Transverse colon (tissue), 4 donors: ENCODE measurements at places on chromosomes 5 and 9. TPM values are rescaled to one million over a fixed set of nuclear protein-coding genes. Genes with fewer than 3 reads are reported as not detected.

DNA sequence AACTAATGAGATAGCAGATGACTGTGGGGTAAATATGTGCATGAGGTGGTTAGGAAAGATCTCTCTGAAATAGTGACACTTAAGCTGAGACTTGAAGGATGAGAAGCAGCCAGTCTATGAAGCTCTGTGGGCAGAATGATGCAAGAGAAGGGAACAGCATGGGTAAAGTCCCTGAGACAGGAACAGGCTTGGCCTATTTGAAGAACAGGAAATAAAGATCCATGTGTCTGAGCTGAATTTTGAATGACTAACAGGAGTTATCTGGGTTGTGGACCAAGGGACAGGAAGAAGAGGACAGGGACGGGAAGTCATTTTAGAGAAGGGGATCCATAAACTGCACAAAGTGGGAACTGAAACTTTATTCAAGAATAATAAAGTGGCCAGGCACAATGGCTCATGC, 25.6 kb upstream of the HMGCS1 start:
- no peak for DNase-seq

GRCh38 chr5:19554524-19554923, 433.5 kb downstream of the CDH18 start:
- DNase-seq = no peak

DNA sequence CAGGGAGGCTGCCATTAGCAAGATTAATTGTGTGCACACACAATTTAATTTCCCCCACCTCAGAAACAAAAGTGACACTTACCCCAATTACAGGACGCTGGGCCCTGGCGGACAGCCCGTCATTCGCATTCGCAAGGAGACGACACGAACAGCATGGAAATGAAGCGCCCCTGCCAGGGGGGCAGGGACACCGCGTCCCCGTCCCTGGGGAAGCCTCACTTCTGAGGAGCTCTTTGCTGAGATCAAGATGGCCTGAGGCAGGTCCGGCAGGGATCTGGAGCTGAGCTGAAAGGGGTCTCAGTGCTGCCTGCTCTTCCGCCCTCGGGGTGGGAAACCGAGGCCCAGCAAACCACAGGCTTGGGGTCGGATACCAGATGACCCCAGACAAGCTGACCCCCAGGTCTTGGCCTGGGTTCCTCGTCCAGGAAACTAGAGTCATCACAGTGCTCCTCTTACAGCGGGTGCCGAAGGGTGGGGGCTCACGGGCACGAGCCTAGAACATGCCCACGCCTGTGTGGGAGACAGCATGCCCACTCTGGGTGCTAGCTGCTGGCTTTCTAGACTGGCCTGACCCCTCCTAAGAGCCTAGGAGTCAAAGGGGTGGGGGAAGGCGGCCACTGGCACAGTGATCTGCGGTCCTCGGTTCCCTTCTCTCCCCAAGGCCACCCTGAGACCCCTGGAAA, 103.2 kb downstream of the VAV2 start:
- no peak for DNase-seq

ZNF474 gene
- not detected for total RNA-seq

DNA sequence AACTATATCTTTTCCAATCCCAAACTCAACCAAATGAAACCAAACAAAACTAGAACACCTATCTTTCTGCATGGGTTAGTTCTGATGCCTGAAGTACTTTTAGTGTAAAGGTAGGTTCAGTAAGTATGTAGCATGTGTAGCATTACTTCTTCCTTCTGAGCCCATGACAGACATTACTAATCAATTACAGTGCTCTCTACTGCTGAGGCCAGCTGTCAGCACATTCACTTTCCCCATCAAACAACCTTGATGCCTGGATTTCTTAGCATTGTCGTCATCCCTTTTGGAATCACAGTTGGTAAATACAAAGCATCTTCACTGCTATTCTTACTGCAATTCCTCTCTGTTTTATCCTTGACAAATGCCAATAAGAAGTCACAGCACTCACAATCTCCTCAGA, 103.2 kb downstream of the PTTG1 start:
- no peak for DNase-seq

GRCh38 chr5:154945695-154946301, 4.9 kb downstream of the MRPL22 start:
- no peak for DNase-seq

SPATA31C1 gene
- not detected for total RNA-seq

GABRA1 gene
- total RNA-seq = not detected

DNA sequence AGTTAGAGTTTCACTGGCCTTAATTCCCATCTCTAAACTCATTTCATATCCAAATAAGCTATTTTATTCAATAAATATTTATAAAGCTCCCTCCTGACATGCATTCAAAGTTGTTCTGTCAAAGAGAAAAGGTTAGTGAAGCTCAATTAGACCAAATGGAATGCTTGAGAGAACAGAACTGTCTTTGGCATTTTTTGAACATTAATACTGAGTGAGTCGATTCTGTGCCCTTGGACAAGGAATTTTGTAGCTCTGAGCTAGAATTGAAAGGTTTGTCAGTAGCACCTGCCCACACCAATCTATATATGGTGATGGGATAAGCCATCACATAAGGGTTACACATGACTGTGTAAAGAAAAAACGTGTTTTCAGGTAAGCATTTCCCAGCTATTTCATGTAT, 631.2 kb upstream of the CCNG1 start:
- DNase-seq = no peak

GRCh38 chr5:31470608-31471007, 61.3 kb downstream of the DROSHA start:
- peak; percentile 10 for DNase-seq

- no peak for DNase-seq
Observed at GRCh38 chr5:98986587-98986986, 57.8 kb upstream of the CHD1 start.

SLCO6A1 gene
- total RNA-seq = not detected

SOX30 gene
- 0.16 TPM for total RNA-seq

GRCh38 chr5:116543501-116543900, 31.1 kb downstream of the SEMA6A start:
- DNase-seq = no peak

PRR16 gene
- total RNA-seq = 9.7 TPM

DNA sequence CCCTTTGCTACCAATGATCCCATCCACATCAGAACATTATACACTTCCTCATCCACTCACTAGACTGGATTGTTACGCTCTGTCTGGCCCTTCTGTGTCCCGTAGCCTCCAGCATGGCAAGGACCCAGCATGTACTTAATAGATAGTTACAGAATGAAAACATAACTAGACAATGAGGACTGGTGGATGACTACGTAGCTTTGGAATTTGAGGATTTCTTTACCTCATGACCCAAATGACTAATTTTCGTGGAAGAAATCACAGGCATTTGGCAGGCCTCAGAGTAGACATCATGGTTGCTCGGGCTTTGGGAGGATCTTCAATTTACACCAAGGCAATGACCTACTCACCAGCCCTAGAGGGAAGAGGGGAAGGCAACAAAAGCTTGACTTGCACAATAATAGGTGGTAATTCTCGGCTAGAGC, 299.8 kb downstream of the TLE1 start:
- peak; percentile 11 for DNase-seq

- DNase-seq = no peak
Observed at GRCh38 chr9:131747352-131747751, 7.5 kb upstream of the RAPGEF1 start.

DNA sequence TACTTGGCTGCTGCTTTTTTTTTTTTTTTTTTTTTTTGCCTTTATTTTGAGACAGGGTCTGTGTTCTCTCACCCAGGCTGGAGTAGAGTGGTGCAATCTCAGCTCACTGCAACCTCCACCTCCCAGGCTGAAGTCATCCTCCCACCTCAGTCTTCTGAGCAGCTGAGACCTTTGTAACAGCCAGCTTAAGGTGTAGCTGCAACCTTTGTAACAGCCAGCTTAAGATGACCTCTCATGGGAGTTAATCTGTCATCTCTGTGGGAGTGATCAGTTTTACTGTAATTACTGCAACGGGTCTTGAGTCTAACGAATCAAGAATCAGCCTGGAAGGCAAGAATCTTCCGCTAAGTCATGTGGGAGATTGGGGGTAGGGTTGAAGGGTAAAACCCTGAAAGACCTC, 31.6 kb upstream of the SNX2 start:
- no peak for DNase-seq

- no peak for DNase-seq
Observed at GRCh38 chr9:134732392-134733110, 90.9 kb downstream of the COL5A1 start.

GRM6 gene
- not detected for total RNA-seq

- DNase-seq = no peak
Observed at GRCh38 chr9:122366074-122366660, 4.7 kb upstream of the PTGS1 start.

- no peak for DNase-seq
Observed at GRCh38 chr9:35108461-35108860, 5.5 kb upstream of the STOML2 start.

RAB14 gene
- total RNA-seq = 50.3 TPM

DNA sequence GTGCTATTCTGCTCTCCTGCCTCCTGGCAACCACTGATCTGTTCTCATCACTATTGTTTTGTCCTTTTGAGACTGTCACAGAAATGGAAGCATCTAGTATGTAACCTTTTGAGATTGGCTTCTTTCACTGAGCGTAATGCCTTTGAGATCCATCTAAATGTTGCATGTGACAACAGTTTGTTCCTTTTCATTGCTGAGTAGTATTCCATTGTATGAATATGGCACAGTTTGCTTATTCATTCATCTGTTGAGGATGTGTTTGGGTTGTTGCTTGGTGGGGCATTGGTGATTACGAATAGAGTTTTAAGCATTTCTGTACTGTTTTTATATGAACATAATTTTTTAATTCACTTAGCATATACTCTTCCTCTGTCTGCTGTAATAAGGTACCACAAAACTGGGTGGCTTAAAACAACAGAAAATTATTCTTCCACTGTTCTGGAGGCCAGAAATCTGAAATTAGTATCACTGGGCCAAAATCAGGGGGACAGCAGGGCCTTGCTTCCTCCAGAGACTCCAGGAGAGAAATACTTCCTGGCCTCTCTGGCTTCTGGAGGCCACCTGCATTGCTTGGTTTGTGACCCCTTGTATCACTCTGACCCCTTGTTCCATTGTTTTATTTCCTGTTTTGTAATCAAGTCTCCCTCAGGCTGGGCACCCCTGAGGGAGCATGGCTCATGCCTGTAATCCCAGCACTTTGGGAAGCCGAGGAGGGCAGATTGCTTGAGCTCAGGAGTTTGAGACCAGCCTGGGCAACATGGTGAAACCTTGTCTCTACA, 53.0 kb downstream of the EXOSC2 start:
- DNase-seq = no peak

NEUROG1 gene
- not detected for total RNA-seq

DNA sequence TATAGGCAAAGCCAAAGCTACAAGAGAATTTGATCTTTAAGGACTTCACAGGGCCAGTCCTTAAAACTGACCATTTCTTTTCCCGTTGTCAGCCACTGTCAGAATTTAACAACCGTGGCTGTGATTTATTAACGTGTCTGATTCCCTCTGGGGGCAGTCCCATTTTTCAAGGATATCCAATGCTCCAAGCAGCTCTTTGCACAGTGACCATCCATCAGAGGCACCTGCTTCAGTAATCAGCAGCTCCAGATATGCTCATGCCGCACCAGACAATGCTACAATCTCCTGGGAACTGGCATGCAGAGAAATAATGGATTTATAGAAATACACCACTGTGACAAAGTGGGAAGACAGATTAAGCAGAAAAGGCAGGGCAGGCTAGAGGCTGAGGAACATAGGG, 163.3 kb upstream of the PPP1R2B start:
- DNase-seq = no peak

DNA sequence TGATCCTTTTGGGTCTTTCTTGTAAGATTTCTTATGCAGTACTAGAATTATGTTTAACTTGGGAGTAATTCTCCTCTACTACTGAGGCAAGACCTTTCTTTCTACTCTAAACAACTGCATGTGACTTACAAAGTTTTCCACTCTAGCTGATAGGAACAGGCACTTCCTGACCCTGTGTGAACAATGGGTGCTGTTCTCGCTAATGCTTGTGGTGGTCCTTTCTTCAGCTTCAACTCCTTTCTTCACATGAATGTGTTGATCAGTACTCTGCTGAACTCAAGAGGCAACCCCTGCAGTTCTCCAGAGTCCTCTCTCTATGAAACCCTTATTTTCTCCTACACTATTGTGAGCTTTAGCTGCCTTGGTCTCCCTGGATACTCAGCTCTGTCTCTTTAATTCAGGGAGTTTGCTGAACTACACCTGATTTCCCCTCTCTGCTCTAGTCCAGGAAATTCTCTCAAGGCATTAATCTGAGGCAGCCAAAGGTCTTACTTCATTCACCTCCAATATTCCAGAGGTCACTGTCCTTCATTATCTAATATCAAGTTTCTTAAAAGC, 484.6 kb upstream of the PIK3R1 start:
- DNase-seq = no peak

DNA sequence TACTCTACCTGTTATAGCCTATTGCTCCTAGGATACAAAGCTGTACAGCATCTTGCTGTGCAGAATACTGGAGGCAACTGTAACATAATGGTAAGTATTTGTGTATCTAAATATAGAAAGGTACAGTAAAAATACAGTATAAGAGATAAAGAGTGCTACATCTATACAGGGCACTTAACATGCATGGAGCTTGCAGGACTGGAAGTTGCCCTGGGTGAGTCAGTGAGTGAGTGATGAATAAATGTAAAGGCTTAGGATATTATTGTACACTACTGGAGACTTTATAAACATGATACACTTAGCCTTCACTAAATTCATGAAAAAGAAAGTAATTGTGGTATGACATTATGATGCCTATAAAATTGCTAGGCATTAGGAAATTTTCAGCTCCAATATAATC, 65.5 kb upstream of the OSMR start:
- DNase-seq = no peak

GRCh38 chr5:68657055-68657961, 436.5 kb upstream of the SLC30A5 start:
- DNase-seq = no peak

DNA sequence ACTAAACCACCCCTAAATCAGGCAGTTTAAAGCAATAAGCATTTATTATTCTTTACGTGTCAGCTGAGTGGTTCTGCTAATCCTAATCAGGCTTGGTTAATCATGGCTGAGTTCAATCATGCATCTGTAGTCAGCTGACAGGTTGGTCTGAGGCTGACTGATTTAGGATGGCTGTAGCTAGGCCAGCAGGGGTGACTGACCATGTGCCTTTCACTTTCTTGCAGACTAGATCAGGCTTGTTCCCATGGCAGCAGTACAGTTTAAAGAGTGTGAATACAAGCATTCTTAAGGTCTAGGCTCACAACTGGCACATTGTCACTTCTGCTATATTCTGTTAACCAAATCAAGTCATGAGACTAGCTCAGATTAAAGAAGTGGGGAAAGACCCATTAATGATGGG, 16.1 kb upstream of the MPDZ start:
- no peak for DNase-seq

GRCh38 chr5:72767289-72768010, 49.0 kb upstream of the TNPO1 start:
- DNase-seq = no peak

DNA sequence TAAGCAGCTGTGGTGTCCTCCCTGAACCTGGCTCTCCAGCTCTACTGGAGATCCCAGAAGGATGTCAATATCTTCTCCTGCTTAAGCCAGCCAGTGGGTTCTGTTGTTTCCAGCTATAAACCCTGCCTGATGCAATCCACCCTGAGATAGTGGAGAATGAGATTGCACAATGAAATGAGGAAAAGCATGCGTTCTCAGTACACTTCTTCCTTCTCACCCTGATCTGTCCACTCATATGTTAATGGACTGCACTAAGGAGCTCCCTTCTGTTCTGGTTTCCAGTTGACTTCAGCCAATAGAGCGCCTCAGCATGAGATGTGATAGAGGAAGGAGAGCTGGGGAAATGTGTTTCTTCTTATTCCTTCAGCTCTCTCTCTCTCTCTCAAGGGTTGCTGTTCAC, 40.0 kb upstream of the CDH6 start:
- DNase-seq = no peak
